ENCODE measurements at places on chromosomes 5 and 9. TPM values are rescaled to one million over a fixed set of nuclear protein-coding genes. Genes with fewer than 3 reads are reported as not detected.

DNA sequence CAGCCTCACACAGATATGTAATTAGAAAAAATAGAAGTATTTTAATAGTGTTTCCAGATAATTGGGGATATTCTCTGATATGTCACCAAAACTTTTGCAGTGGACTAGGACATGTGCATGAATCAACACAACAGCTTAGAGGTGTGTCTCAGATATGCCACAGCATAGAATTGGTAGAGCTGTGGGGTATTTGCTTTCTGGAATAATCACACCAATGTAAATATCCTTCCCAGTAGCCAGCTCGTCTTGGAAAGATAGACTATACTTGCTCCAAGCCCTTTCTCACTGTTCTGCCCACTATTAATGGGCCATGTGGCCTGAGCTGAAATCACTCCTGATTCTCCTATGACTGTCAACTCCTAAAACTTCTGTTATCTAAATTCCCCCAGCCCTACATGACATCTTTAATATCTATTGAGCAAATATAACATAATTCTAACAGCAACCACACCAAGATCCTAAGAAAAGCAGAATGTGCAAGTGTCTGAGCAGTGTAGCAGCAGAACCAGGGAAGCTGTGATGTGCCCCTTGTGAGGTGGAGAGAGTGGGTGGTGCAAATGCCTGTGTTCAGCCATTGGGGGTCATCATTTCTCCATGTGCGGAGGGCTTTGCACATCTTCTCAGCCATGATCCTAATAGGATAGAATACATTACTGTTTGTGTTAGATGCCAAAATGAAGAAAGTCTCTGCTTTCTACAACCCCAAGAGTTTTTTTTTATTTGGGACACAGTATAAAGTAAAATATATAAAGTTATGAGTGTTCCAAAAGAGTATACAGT, 65.0 kb downstream of the MELK start:
- no peak overlapping the region for H3K4me3 ChIP-seq
- no peaks in the 10 kb centered on the region for H3K36me3 ChIP-seq
- H3K27ac ChIP-seq: no peak overlapping the region
- no peaks in the 10 kb centered on the region for H3K27me3 ChIP-seq
- no peak for DNase-seq

- no peaks in the 10 kb centered on the region for H3K27me3 ChIP-seq
- H3K4me3 ChIP-seq: no peak overlapping the region
- H3K4me1 ChIP-seq: no peaks in the 10 kb centered on the region
- DNase-seq: no peak
- H3K27ac ChIP-seq: no peak overlapping the region
Measured at GRCh38 chr5:86155796-86156195, 461.9 kb upstream of the COX7C start.

DNA sequence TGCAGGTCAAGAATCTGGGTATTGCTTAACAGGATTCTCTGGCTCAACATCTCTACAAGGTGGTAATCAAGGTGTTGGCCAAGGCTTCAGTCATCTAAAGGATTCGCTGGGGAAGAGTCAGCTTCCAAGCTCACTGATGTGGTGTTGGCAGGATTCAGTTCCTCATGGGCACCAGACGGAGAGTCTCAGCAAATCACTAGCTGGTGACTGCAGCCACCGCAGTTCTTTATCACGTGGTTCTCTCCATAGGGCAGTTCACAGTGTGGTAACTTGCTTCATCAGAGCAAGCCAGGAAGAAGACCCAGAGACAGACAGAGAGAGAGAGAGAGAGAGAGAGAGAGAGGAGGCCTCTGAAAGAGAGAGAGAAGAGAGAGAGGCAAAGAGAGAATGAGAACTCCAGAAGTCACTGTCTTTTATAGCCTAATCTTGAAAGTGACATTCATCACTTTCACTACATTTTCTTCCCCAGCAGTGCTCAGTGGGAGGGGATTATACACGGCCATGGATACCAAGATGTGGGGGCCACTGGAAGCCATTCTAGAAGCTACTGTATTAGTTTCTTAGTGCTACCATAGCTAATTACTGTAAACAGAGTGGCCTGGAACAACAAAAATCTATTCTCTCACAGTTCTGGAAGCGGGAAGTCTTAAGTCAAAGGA, 109.2 kb upstream of the SMIM23 start:
- H3K4me1 ChIP-seq: peaks cover 1% of the 10 kb centered on the region
- peak; percentile 60 for DNase-seq
- H3K27ac ChIP-seq: no peak overlapping the region
- no peaks in the 10 kb centered on the region for H3K36me3 ChIP-seq
- no peaks in the 10 kb centered on the region for H3K27me3 ChIP-seq

GRCh38 chr5:6183391-6184390, 194.7 kb downstream of the MED10 start:
- DNase-seq: no peak
- H3K27me3 ChIP-seq: no peaks in the 10 kb centered on the region
- no peak overlapping the region for H3K27ac ChIP-seq
- no peaks in the 10 kb centered on the region for H3K4me1 ChIP-seq

- H3K4me3 ChIP-seq: no peak overlapping the region
- H3K36me3 ChIP-seq: no peaks in the 10 kb centered on the region
Measured at GRCh38 chr5:17928581-17928981, 294.3 kb downstream of the TAF11L14 start.

DNA sequence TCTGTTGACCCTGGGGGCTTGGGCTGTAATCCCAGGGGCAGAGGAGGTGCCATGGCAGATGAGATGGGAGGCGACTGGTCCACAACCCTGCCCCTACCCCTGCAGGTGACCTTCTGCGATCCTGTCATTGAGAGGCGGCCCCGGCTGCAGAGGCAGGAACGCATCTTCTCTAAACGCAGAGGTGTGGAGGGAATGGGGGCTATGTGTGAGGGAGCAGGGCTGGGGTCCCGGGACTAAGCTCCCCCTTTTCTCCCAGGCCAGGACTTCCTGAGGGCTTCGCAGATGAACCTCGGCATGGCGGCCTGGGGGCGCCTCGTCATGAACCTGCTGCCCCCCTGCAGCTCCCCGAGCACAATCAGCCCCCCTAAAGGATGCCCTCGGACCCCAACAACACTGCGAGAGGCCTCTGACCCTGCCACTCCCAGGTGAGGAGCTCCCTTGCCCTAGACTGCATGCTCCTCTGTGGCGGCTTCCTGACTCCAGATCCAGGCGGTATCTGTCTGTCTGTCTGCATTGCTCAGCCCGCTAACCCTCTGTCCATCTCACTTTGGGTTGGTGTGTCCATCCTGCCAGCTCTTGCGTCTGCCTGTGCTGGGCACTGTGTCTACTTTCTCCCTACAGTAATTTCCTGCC, 9.9 kb downstream of the ZDHHC12 start:
- no peak overlapping the region for H3K4me3 ChIP-seq
- no peak overlapping the region for H3K27ac ChIP-seq
- no peaks in the 10 kb centered on the region for H3K4me1 ChIP-seq
- DNase-seq: peak; percentile 41

Gene CDC37L1
- 14.3 TPM for total RNA-seq
